Heart right ventricle (tissue), 16 donors: ENCODE measurements at places on chromosomes 7 and 10. TPM values are rescaled to one million over a fixed set of nuclear protein-coding genes. Genes with fewer than 3 reads are reported as not detected.

The PON3 gene
- 2.7 TPM for polyA plus RNA-seq

The CDH23 gene
- polyA plus RNA-seq, result 1.6 TPM

The RBM48 gene
- polyA plus RNA-seq, result 6.7 TPM

The CTNNA3 gene
- 2.0 TPM for polyA plus RNA-seq

The ODAD2 gene
- polyA plus RNA-seq, result not detected

The CACNB2 gene
- polyA plus RNA-seq, result 8.9 TPM

The CCL24 gene
- polyA plus RNA-seq, result not detected

The CLDN4 gene
- not detected for polyA plus RNA-seq

The CLEC5A gene
- polyA plus RNA-seq, result 0.37 TPM

The SDK1 gene
- 2.1 TPM for polyA plus RNA-seq

The TLX1 gene
- not detected for polyA plus RNA-seq
